ENCODE measurements at places on chromosomes 16 and 17. TPM values are rescaled to one million over a fixed set of nuclear protein-coding genes. Genes with fewer than 3 reads are reported as not detected.
A peak's percentile ranks its signal among the peaks of the same experiment; 100 is the strongest.

DNA sequence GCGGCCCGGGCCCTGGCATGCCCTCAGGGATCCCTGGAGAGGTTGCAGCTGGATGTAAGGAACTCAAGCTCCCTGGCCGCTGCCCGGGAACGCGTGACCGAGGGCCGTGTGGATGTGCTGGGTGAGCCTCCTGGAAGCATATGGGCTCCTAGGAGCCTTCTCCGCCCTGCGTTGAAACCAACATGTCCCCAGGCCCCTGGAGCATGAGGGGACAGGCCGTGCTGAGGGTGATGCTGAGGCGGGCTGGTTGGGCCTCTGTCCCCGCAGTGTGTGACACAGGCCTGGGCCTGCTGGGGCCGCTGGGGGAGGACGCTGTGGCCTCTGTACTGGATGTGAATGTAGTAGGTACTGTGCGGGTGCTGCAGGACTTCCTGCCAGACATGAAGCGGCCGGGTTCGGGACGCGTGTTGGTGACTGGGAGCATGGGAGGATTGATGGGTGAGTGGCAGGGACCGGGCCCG is 5.7 kb upstream of the HSD17B1 start:
- H3K27ac ChIP-seq, result peak overlapping the region; percentile 6
- peaks cover 6% of the 10 kb centered on the region for H3K36me3 ChIP-seq
- DNase-seq, result no peak
- H3K4me3 ChIP-seq, result no peak overlapping the region

- H3K27me3 ChIP-seq, result no peaks in the 10 kb centered on the region
- no peaks in the 10 kb centered on the region for H3K4me1 ChIP-seq
- no peaks in the 10 kb centered on the region for H3K36me3 ChIP-seq
- no peak for DNase-seq
- H3K27ac ChIP-seq, result no peak overlapping the region
Observed at GRCh38 chr16:59088431-59088830, 354.3 kb upstream of the GOT2 start.

- no peaks in the 10 kb centered on the region for H3K36me3 ChIP-seq
- H3K4me3 ChIP-seq, result no peak overlapping the region
- H3K4me1 ChIP-seq, result no peaks in the 10 kb centered on the region
- no peaks in the 10 kb centered on the region for H3K27me3 ChIP-seq
- H3K27ac ChIP-seq, result no peak overlapping the region
- no peak for DNase-seq
Observed at GRCh38 chr16:60744198-60744597, 1292.0 kb downstream of the CDH8 start.

DNA sequence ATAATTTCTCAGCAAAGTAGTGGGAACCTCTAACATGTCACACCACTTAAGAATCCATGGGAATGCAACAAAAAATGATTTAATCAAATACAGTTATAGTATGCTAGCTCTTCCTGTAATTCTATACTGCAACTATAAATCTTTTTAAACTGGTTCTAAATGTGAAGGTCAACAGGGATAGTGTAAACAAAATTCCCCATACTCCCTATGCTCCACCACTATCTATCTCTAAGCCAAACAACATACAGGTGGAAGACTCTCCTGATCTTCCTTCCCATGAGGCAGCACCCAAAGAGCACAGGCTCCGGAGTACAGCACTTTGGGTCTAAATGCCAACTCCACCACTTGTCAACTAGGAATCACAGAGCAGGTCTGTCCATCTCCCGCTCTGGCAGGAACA is 4.4 kb downstream of the XPO6 start:
- no peak for DNase-seq
- peaks cover 34% of the 10 kb centered on the region for H3K4me1 ChIP-seq
- no peaks in the 10 kb centered on the region for H3K27me3 ChIP-seq
- peak overlapping the region; percentile 56 for H3K27ac ChIP-seq
- H3K4me3 ChIP-seq, result no peak overlapping the region
- H3K36me3 ChIP-seq, result peaks cover 44% of the 10 kb centered on the region

- peak overlapping the region; percentile 3 for H3K4me3 ChIP-seq
- peaks cover 40% of the 10 kb centered on the region for H3K36me3 ChIP-seq
- H3K27ac ChIP-seq, result peak overlapping the region; percentile 16
Observed at GRCh38 chr16:75620326-75621169, 2.5 kb downstream of the ADAT1 start.

The HSD11B2 gene
- total RNA-seq, result not detected

The TEKT1 gene
- total RNA-seq, result not detected

DNA sequence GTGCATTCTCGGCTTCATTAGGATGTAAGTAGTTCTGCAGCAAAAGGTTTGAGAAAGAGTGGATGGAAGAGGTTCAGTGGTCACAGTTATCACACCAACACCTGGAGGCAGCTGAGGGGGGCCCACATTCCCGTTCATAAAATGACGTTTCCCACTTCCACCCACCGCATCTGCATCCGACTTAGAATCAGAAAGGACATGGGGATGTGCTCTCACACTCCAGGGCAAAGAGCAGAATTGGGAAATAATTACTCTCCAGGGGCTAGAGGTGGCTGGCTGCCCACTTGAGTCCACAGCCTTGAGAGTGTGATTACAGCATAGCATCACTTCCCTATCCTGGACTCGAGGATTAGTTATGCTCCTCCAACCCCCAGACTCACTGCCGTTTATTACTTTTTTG is 122.0 kb downstream of the CPPED1 start:
- H3K4me1 ChIP-seq, result peaks cover 17% of the 10 kb centered on the region
- H3K27me3 ChIP-seq, result no peaks in the 10 kb centered on the region
- no peak overlapping the region for H3K27ac ChIP-seq
- no peak for DNase-seq
- peaks cover 11% of the 10 kb centered on the region for H3K36me3 ChIP-seq
- H3K4me3 ChIP-seq, result no peak overlapping the region
